Suppressor macrophage (primary cell): ENCODE measurements at places on chromosomes 1 and 21.

DNA sequence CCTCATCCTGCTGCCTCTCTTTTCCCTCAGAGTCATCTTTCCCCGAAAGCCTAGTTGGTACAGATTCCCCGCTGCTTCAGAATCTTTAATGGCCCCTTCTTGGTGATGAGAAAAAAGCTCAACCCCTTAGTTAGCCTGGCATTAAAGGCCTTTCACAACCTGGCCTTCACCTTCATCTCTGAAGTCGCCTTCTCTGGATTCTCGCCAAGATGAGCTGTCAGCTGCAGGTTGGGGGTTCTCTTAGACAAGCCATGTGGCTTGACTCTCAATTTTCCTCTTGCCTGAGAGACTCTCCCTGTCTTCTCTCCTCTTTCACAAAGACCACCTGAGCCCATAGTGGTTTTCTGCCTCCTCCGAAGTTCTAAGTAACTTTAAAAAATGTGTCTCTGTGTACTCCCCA lies 15.5 kb upstream of the DISC1 start:
- DNase-seq = no peak

DNA sequence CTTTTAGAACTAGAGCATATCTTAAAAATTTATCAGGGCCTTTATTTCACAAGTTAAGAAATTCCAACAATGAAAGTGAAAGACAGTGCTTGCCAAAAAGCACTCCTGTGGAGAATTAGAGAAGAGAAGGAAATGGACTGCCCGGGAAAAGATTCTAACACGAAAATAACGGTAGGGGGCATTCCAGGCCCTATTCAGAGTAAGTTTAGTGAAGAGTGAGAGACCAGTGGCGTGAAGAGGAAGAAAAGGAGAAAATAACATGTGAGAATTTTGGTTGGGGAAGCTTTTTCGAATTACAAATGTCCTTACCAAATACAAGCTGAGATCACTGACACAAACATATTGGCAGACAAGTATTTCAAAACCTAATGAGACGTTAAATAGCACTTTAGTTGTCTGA lies 38.4 kb upstream of the RBM34 start:
- peak; percentile 4 for DNase-seq

- peak; percentile 70 for DNase-seq
Measured at GRCh38 chr1:245679821-245680780, 525.3 kb downstream of the KIF26B start.

DNA sequence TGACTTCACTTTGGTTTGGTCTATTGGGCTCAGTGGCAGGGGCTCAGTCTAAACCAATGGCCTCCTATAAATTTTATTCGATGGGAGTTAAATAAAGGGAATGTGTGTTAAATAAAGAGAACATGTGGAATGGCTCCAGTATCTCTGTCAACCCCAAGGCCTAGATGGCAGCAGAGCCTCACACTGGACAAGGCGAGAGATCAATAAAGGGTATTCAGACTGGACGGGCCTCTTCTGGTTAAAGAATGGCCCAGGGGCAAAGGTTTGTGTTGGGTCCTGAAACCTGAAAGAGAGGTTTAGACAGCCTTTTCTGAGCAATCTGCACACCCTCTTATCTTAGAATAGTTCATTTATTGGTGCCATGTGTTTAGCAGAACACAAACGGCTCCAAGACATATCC lies 34.7 kb downstream of the SH3BP5L start:
- no peak for DNase-seq

- no peak for DNase-seq
Measured at GRCh38 chr1:91283421-91283726, 121.3 kb downstream of the HFM1 start.

GRCh38 chr1:92922356-92923035 lies 38.8 kb downstream of the DIPK1A start:
- no peak for DNase-seq

DNA sequence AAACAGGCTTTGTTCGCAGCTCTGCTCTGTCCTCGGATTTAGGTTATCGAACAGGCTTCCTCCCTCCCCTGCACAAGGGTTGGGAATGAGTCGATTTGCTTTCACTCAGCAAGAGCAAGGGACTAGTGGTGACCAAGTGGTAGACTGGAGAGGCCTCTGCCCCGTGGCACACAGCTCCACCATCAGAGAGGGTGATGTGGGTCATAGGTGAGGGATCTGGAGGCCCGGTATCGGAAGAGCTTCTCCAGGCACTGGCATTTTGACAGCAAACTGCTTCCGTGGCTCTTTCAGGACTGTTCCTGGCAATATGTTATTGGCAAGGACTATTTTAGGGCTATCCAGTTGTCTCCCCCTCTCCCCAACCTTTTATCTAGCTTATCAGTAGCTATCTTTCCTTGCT lies 3.1 kb upstream of the ELF3 start:
- DNase-seq = no peak

DNA sequence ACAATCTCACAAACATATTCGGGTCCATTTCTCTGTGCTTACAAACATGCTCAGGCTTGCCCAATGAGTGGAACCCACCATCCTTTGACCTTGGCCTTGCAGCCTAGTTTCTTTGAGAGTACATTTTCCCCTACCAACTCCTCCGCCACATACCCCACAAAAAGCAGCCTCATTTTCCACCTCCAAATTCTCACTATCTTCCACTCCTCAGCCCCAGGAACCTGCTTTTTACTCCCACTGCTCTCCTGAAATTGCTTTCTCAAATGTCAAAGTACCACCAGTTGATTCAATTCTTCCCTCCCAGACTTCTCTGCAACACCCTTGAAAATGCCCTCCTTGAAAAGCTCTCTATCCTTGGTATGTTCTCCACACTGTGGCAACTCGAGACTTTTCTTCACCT lies 103.8 kb downstream of the RUNX1 start:
- no peak for DNase-seq
